PC-3 (cell line): ENCODE measurements at places on chromosomes 11 and 22. TPM values are rescaled to one million over a fixed set of nuclear protein-coding genes. Genes with fewer than 3 reads are reported as not detected.

DNA sequence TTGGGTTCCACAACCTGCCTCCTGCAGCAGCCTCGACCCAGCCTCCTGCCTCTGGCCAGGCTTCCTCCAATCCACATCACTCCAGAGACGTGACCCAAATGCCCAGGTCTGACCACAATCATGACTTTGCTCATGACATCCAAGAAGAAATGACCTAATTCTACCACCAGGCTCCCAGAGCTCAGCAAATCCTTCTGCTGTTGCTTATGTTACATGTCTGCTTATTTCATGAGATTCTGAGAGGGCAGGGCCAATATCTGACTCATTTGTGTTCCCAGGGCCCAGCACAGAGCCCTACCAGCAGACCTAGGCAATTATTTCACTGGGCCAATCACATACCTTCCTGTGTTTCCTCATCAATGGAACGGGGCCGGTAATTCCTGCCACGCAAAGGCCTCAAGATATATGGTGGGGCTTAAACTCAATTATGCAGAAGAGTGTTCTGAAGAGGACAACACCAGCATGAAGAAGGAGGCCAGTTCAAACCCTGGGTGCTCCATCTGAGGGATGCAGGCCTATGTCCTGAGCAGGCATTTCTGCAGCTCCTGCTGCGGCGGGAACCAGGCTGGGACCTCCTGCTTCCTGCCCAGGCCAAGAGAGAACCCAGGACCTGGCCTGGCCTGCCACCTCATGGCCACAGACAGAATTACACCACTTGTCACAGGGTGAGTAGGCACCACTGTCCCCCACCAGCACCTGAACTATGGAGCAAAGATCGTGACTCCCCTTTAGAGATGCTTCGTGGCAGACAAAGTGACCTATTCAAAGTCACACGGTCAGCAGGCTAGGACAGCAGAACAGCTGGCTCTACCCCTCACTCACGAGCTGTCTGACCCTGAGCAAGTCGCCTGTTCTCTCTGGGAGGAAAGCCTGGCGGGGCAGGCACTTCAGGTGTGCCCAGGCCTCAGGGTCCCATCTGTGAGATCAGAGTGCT lies 5.9 kb downstream of the CENPM start:
- peaks cover 25% of the 10 kb centered on the region for H3K36me3 ChIP-seq
- peak overlapping the region; percentile 31; the same call in 1 of the 2 replicates for H3K27ac ChIP-seq
- H3K4me3 ChIP-seq, result no peak overlapping the region
- H3K27me3 ChIP-seq, result no peaks in the 10 kb centered on the region
- peaks cover 11% of the 10 kb centered on the region for H3K4me1 ChIP-seq

DNA sequence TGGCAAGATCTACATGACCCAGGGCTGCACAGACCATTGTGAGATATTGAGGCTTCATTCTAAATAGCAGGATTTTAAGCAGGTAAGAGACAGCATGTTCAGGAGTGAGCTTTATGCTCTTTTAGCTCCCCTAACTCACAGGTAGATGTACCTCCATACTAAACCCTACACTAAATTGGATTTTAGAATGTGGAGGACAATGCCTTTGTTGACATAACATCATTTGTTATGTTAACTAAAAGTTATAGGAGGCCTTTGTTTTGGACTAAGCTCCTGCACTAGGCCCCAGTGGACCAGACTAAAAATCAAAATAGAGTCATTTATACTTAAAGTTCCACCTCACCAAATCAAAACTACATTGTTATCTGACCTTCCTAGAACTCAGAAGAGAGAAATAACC lies 6.8 kb downstream of the DDIAS start:
- no peaks in the 10 kb centered on the region for H3K27me3 ChIP-seq
- peaks cover 8% of the 10 kb centered on the region; the same call in 1 of the 2 replicates for H3K4me1 ChIP-seq
- peaks cover 14% of the 10 kb centered on the region for H3K36me3 ChIP-seq
- H3K4me3 ChIP-seq, result no peak overlapping the region

- H3K27ac ChIP-seq, result no peak overlapping the region
- H3K27me3 ChIP-seq, result no peaks in the 10 kb centered on the region
- peak; percentile 76 for DNase-seq
- H3K36me3 ChIP-seq, result no peaks in the 10 kb centered on the region; the same call in 1 of the 2 replicates
- no peak overlapping the region for H3K4me3 ChIP-seq
These were observed 23.3 kb upstream of the SERPIND1 start for GRCh38 chr22:20750461-20751184.

- no peaks in the 10 kb centered on the region for H3K36me3 ChIP-seq
- peak; percentile 82 for DNase-seq
- no peak overlapping the region for H3K4me3 ChIP-seq
- H3K27ac ChIP-seq, result peak overlapping the region; percentile 72
- peaks cover 15% of the 10 kb centered on the region for H3K4me1 ChIP-seq
- H3K27me3 ChIP-seq, result no peaks in the 10 kb centered on the region
These were observed 20.3 kb downstream of the TEF start for GRCh38 chr22:41401781-41402648.

- peaks cover 71% of the 10 kb centered on the region for H3K27me3 ChIP-seq
- no peaks in the 10 kb centered on the region for H3K4me1 ChIP-seq
- no peak for DNase-seq
- H3K4me3 ChIP-seq, result no peak overlapping the region
These were observed 10.7 kb upstream of the SESN3 start for GRCh38 chr11:95241681-95242081.

- no peaks in the 10 kb centered on the region for H3K36me3 ChIP-seq
- no peak overlapping the region for H3K27ac ChIP-seq
- no peak for DNase-seq
- no peak overlapping the region for H3K4me3 ChIP-seq
- peaks cover 31% of the 10 kb centered on the region for H3K27me3 ChIP-seq
- no peaks in the 10 kb centered on the region for H3K4me1 ChIP-seq
These were observed 77.6 kb upstream of the IGLL5 start for GRCh38 chr22:22810018-22810427.

GRCh38 chr22:39655004-39655579 lies 84.5 kb downstream of the CACNA1I start:
- peaks cover 4% of the 10 kb centered on the region; the same call in 1 of the 2 replicates for H3K27me3 ChIP-seq
- H3K4me3 ChIP-seq, result no peak overlapping the region
- H3K27ac ChIP-seq, result no peak overlapping the region
- H3K4me1 ChIP-seq, result no peaks in the 10 kb centered on the region

GRCh38 chr11:619628-620050 lies 3.9 kb upstream of the IRF7 start:
- H3K4me1 ChIP-seq, result peaks cover 19% of the 10 kb centered on the region; the same call in 1 of the 2 replicates
- no peak overlapping the region for H3K4me3 ChIP-seq
- no peak overlapping the region for H3K27ac ChIP-seq
- no peaks in the 10 kb centered on the region for H3K27me3 ChIP-seq

DNA sequence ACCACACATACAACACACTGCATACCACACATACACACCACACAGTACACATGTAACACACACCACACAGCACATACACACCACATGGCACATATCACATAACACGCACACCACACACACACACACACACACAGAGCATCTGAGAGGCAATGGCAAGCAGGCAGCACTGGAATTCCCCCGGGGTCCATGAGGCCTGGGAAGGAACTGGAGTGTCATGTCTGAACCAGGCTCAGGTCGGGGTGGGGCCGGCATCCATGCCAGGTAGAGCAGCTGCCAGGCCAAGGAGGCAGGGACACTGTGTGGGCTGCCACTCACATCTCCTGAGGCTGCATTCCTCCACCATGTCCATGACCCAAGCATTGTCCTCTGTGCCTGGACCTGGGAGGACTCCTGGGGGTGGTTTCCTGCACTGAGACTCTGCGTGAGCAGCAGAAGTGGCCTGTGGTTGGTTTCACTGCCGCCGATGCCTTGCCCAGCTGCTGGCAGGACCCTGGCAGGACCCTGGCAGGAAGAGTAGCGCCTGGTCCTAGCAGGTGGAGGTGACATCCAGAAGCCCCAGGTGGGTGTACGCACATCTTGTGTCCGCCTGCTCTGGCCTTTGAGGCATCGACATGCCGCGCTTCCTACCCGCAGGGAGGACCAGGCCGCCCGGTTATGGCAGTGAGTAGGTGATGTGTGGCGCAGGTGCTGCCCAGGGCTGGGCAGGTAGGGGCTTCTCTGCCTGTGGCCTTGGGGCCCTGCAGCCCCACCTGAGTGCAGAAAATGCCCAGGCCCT lies 1280.4 kb downstream of the TBC1D22A start:
- DNase-seq, result no peak
- H3K4me1 ChIP-seq, result no peaks in the 10 kb centered on the region
- H3K36me3 ChIP-seq, result no peaks in the 10 kb centered on the region
- H3K27ac ChIP-seq, result no peak overlapping the region
- no peak overlapping the region for H3K4me3 ChIP-seq

DNA sequence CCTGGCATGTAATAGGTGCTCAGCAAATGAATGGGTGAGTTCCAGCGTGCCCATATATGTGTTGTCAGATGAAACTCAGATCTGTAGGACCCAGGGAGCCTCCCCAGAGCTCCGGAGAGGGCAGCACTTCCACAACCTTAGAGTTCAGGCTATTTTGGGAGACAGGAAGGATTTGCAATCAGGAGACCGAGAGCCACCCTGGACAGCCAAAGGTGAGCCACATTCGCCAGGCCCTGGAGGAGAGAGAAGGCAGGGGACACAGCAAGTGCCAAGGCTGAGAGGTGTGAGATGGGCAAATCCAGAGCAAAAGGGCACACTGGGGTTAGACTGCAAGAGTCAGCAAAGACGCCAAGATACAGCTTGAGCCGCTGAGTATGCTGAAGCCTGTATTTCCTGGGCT lies 66.4 kb downstream of the CD82 start:
- peaks cover 6% of the 10 kb centered on the region for H3K4me1 ChIP-seq
- DNase-seq, result no peak
- H3K4me3 ChIP-seq, result no peak overlapping the region

DNA sequence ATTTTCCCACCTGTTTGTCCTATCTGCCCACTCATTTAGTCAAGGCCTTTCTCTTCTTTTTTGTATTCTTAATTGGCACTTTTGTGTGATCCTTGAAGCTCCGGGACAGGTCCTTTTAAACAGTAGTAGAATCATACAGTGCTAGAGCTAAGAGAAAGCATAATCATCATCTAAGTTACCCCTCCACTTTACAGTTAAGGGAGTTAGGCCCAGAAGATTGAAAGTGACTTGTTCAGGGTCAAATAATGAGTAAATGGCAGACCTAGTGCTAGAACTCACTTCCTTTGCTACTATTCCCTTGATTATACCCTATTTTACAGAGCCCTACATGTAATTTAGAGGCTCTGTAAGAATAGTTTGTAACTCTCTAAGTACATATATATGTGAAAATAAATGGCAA lies 2.5 kb downstream of the USP47 start:
- H3K27me3 ChIP-seq, result no peaks in the 10 kb centered on the region
- H3K27ac ChIP-seq, result no peak overlapping the region
- no peak for DNase-seq
- peak overlapping the region; percentile 95 for H3K4me3 ChIP-seq

- no peaks in the 10 kb centered on the region for H3K36me3 ChIP-seq
- H3K27ac ChIP-seq, result no peak overlapping the region
- no peaks in the 10 kb centered on the region for H3K27me3 ChIP-seq
- DNase-seq, result no peak
These were observed 76.7 kb upstream of the WNT11 start for GRCh38 chr11:76282811-76283595.

DNA sequence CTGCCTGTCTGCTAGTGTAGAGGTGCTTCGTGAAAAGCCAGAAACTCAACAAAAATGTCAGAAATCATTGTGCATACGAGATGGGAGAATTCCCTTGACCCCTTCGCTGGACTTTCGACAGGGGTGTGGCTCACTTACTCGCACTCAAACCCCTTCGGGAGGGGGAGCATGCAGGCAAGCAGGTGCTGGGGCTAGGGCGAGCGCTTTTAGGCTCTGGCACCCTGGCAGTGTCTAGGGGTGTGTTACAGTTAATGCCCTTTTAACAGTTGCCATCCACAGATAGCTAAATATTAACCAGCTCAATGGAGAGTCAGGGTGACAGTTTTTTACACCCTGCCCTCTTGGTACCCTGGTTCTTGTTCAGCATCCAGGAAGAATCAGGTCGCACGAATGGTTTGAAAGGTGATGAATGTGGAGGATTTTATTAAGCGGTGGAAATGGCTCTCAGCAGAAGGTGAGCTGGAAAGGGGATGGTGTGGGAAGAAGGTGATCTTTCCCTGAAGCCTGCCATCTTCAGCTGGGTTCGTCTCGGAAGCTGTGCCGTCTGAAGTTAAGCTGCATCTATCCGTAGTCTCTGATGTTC lies 59.6 kb upstream of the SHANK2 start:
- no peak overlapping the region for H3K27ac ChIP-seq
- DNase-seq, result no peak
- no peaks in the 10 kb centered on the region for H3K36me3 ChIP-seq
- H3K4me3 ChIP-seq, result no peak overlapping the region
- H3K27me3 ChIP-seq, result no peaks in the 10 kb centered on the region

- peaks cover 16% of the 10 kb centered on the region for H3K4me1 ChIP-seq
- H3K4me3 ChIP-seq, result no peak overlapping the region
- no peak overlapping the region for H3K27ac ChIP-seq
- peak; percentile 73 for DNase-seq
These were observed 390.6 kb downstream of the DYNC2H1 start for GRCh38 chr11:103499710-103500340.

- H3K36me3 ChIP-seq, result no peaks in the 10 kb centered on the region; the same call in 1 of the 2 replicates
- H3K4me3 ChIP-seq, result no peak overlapping the region
- H3K27me3 ChIP-seq, result no peaks in the 10 kb centered on the region
- peaks cover 13% of the 10 kb centered on the region for H3K4me1 ChIP-seq
- DNase-seq, result no peak
These were observed 37.7 kb downstream of the ST3GAL4 start for GRCh38 chr11:126393143-126393542.

- H3K36me3 ChIP-seq, result no peaks in the 10 kb centered on the region
- DNase-seq, result no peak
- no peak overlapping the region for H3K27ac ChIP-seq
These were observed 46.3 kb downstream of the GAB2 start for GRCh38 chr11:78371221-78371891.

DNA sequence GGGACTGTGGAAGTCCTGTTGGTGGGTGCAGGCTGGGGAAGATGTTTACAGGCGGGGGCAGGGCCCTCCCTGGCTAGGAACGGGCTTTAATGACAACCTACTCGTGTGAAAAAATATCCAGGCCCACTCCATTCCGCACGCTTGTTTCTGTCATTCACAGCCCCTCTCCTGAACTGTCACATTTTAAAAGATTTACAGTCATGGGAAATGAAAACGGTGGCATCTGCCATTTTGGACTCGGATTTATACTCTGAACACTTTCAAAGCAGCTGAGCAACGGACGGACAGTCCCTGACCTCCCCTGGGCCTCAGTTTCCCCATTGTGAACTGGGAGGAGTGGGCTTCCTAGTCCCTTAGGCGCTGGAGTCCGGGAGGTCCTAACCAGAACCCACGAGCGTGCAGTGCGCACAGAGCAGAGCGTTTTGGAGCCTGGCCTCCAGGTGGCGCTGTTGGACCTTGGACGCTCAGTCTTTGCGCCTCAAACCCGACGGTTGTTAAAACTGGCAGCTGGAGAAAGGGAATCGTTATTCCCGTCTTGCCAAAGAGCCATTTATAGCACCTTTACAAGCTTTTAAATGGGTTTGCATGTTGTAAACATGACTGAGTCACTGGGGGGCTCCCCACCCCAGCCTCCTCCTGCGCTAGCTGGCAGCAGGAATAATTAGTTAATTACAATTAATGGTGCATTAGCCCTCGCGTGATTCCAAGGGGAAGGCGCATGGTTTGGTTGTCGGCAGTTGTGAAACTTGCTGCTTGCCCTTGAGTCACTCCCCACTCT lies 75.3 kb downstream of the FBLN1 start:
- H3K4me3 ChIP-seq, result no peak overlapping the region
- no peaks in the 10 kb centered on the region for H3K4me1 ChIP-seq
- no peaks in the 10 kb centered on the region for H3K27me3 ChIP-seq

Gene OR6A2
- total RNA-seq, result 0.06 and 0.07 TPM in 2 replicates

Gene NXPE4
- total RNA-seq, result not detected in 2 replicates

Gene ARRB1
- 15.7 and 19.1 TPM in 2 replicates for total RNA-seq

Gene KCNE3
- total RNA-seq, result 0.58 and 0.73 TPM in 2 replicates

Gene TTLL1
- 0.35 and 0.77 TPM in 2 replicates for total RNA-seq

Gene GTSE1
- 20.6 and 26.4 TPM in 2 replicates for total RNA-seq

Gene CLP1
- total RNA-seq, result 23.0 and 28.4 TPM in 2 replicates

Gene SLC43A1
- 7.4 and 12.4 TPM in 2 replicates for total RNA-seq

Gene NPTXR
- total RNA-seq, result 2.8 and 3.5 TPM in 2 replicates

Gene SLN
- 0.40 TPM in 1 of 2 replicates, not detected in the other for total RNA-seq

Gene FADS2
- total RNA-seq, result 246 and 305 TPM in 2 replicates

Gene SOX6
- total RNA-seq, result under 0.01 TPM in 1 of 2 replicates, not detected in the other
